ENCODE measurements at places on chromosomes 6 and 20. TPM values are rescaled to one million over a fixed set of nuclear protein-coding genes. Genes with fewer than 3 reads are reported as not detected.

Gene FRK
- polyA plus RNA-seq: 0.28 TPM

Gene FABP7
- 0.08 TPM for polyA plus RNA-seq

Gene ZNF322
- 4.3 TPM for polyA plus RNA-seq

Gene TP53TG5
- polyA plus RNA-seq: not detected

Gene PPIL1
- polyA plus RNA-seq: 13.0 TPM

Gene SLC22A2
- 0.11 TPM for polyA plus RNA-seq

Gene LRRN4
- 1.7 TPM for polyA plus RNA-seq

Gene LAMA5
- polyA plus RNA-seq: 364 TPM

Gene CTSA
- 46.4 TPM for polyA plus RNA-seq

Gene SAMD3
- 0.76 TPM for polyA plus RNA-seq

Gene TMEM242
- polyA plus RNA-seq: 3.9 TPM

Gene GRM1
- 0.11 TPM for polyA plus RNA-seq

Gene SOX18
- 53.5 TPM for polyA plus RNA-seq

Gene HRH3
- polyA plus RNA-seq: not detected

Gene RAB44
- polyA plus RNA-seq: 0.19 TPM

Gene RIPOR2
- 1.6 TPM for polyA plus RNA-seq

Gene SIRPB1
- polyA plus RNA-seq: 5.6 TPM

Gene OVOL2
- polyA plus RNA-seq: not detected

Gene GLYATL3
- polyA plus RNA-seq: not detected

Gene C6orf58
- polyA plus RNA-seq: not detected

Gene MCHR2
- not detected for polyA plus RNA-seq

Gene OOEP
- 0.27 TPM for polyA plus RNA-seq

Gene SRMS
- not detected for polyA plus RNA-seq

Gene ANKS1A
- 5.4 TPM for polyA plus RNA-seq

Data from adipose tissue (tissue), 3 donors.